ENCODE measurements at places on chromosomes 3 and 15.

GRCh38 chr3:119841808-119842471 lies 60.0 kb downstream of the NR1I2 start:
- DNase-seq: no peak

GRCh38 chr3:56938530-56938929 lies 121.9 kb upstream of the SPATA12 start:
- no peak for DNase-seq

DNA sequence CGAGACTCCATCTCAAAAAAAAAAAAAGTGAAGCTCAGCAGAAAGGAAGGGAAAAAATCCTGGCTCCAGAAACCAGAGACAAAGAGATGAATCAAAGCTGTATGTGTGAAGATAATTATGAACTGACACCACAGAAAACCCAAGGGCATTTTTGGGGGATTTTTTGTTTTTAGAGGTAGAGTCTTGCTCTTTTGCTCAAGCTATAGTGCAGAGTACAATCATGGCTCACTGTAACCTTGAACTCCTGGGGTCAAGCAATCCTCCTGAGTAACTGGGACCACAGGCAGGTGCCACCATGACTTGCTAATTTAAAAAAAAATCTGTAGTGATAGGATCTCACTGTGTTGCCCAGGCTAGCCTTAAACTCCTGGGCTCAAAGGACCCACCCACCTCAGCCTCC lies 22.8 kb downstream of the HCLS1 start:
- DNase-seq: no peak

DNA sequence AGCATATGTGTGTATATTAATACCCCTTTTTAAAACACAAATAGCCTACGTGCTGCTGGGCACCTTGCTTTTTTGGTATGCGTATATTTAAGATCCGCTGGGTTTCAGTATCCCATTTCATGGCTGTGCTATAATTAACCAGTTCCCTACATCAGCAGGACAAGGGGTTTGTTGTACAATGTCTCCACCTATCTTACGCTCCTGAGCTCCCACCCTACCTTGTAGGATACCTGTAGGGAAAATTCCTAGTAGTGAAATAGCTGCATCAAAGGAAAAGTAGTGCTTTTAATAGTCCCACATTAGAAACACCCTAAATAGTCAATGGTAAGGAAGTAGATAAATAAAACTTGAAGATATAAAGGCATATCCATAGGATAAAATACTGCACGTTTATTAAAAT lies 1.4 kb downstream of the MAP6D1 start:
- no peak for DNase-seq

DNA sequence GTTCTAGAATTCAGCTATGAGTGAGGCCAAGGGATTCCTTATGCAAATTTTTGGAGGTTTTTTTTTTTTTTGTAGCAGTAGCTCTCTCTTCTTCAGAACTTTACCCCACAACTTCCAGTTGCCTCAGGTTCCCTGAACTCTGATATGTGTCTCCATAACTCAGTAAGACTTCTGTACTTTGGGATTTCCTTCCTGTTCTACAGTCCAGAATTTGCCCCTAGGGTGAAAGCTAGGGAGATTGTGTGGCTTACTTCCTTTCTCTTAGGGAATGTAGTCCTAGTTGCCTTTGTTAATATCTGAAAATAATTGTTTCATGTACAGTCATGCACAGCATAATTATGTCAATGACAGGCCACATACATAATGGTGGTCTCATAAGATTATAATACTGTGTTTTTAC lies 30.8 kb downstream of the LRRC28 start:
- DNase-seq: no peak

DNA sequence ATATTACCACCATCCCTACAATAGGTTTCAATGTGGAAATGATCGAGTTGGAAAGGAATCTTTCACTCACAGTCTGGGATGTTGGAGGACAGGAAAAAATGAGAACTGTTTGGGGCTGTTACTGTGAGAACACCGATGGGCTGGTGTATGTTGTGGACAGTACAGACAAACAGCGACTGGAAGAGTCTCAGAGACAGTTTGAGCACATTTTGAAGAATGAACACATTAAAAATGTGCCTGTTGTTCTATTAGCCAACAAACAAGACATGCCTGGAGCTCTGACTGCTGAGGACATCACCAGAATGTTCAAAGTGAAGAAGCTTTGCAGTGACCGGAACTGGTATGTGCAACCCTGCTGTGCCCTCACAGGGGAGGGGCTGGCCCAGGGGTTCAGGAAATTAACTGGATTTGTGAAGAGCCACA lies 510 bp downstream of the ARL14 start:
- DNase-seq: no peak

GRCh38 chr15:83200162-83200561 lies 7.5 kb downstream of the HDGFL3 start:
- DNase-seq: peak; percentile 19

- DNase-seq: peak; percentile 89
These were observed at the start of gene DHX36 for GRCh38 chr3:154323891-154324738. Gene DHX36 (minus strand): TSS chr3:154324487. CDS start chr3:154324416, 71 bp downstream.

- DNase-seq: no peak
These were observed 5.9 kb upstream of the FMN1 start for GRCh38 chr15:33200444-33200843.

GRCh38 chr15:39939487-39940452 lies 5.9 kb downstream of the EIF2AK4 start:
- no peak for DNase-seq

Data from stimulated activated CD4-positive, alpha-beta T cell treated with anti-CD3 and anti-CD28 coated beads, Interleukin-2, amount 100 ng/mL, for 24 hours (primary cell).